ENCODE measurements at places on chromosomes 6 and 20. TPM values are rescaled to one million over a fixed set of nuclear protein-coding genes. Genes with fewer than 3 reads are reported as not detected.

PPP1R16B gene
- total RNA-seq, result 10.1 TPM

CENPW gene
- total RNA-seq, result 3.2 TPM

RHAG gene
- 0.49 TPM for total RNA-seq

DEFB132 gene
- total RNA-seq, result not detected

ALDH8A1 gene
- 0.74 TPM for total RNA-seq

PRRT1 gene
- 0.74 TPM for total RNA-seq

ABHD16A gene
- total RNA-seq, result 40.3 TPM

RBBP8NL gene
- total RNA-seq, result not detected

HLA-DPA1 gene
- 0.49 TPM for total RNA-seq

All from temporal lobe (tissue), 4 donors.